ENCODE measurements at places on chromosomes 13 and 19.

- no peaks in the 10 kb centered on the region for H3K4me1 ChIP-seq
- no peak overlapping the region for H3K27ac ChIP-seq
- H3K27me3 ChIP-seq = no peaks in the 10 kb centered on the region
- no peak overlapping the region for H3K4me3 ChIP-seq
- H3K36me3 ChIP-seq = no peaks in the 10 kb centered on the region
Observed at GRCh38 chr13:76383676-76384461, 502.3 kb downstream of the KCTD12 start.

- no peaks in the 10 kb centered on the region for H3K36me3 ChIP-seq
- no peaks in the 10 kb centered on the region for H3K4me1 ChIP-seq
- no peak overlapping the region for H3K4me3 ChIP-seq
- no peak overlapping the region for H3K27ac ChIP-seq
- no peaks in the 10 kb centered on the region for H3K27me3 ChIP-seq
- no peak for DNase-seq
Observed at GRCh38 chr13:109517517-109517916, 268.9 kb downstream of the IRS2 start.

DNA sequence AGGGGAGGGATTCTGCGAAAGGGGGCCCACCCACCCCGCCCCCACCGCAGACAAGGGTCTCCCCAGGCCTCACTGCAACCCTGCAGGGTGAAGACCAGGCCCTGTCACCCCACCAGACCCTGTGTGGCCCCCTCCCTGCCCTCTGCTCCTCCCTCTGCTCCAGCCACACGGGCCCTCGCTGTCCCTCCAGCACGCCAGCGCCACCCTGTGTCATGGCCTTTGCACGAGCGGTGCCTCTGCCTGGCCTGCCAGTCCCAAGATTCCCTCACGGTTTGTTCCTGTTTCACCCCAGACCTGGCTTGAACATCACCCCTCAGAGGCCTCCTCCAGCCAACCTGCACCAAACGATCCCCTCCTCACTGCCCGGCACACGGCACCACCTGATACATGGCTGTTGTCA lies 27.3 kb downstream of the PIP5K1C start:
- no peak overlapping the region for H3K4me3 ChIP-seq
- H3K4me1 ChIP-seq = peaks cover 20% of the 10 kb centered on the region
- no peaks in the 10 kb centered on the region for H3K36me3 ChIP-seq
- H3K27me3 ChIP-seq = no peaks in the 10 kb centered on the region
- no peak for DNase-seq

GRCh38 chr13:108322206-108322824 lies 52.8 kb downstream of the TNFSF13B start:
- peak; percentile 68 for DNase-seq
- H3K27ac ChIP-seq = no peak overlapping the region
- no peaks in the 10 kb centered on the region for H3K36me3 ChIP-seq

GRCh38 chr19:8429044-8429443 lies 15.7 kb upstream of the HNRNPM start:
- no peak for DNase-seq
- H3K27me3 ChIP-seq = no peaks in the 10 kb centered on the region
- H3K4me3 ChIP-seq = no peak overlapping the region
- no peaks in the 10 kb centered on the region for H3K4me1 ChIP-seq
- peaks cover 14% of the 10 kb centered on the region for H3K36me3 ChIP-seq

DNA sequence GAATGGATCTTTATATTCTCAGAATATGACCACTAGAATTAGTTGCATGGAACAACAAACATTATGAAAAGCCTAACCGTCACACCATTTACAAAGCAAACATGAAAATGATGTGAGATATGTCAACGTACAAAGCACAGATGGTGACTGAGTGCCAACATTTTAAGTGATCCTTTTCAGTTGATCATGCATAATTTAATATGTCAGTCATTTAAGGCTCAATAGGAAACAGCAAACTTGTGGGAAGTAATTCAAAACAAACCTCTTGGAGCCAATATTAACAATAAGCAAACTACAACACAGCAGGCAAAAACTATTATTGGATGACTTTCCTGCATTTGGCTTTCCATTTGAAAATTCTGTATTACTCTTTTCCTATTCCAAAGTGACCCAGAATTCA lies 277.6 kb downstream of the SLITRK6 start:
- H3K4me3 ChIP-seq = no peak overlapping the region
- no peaks in the 10 kb centered on the region for H3K36me3 ChIP-seq

DNA sequence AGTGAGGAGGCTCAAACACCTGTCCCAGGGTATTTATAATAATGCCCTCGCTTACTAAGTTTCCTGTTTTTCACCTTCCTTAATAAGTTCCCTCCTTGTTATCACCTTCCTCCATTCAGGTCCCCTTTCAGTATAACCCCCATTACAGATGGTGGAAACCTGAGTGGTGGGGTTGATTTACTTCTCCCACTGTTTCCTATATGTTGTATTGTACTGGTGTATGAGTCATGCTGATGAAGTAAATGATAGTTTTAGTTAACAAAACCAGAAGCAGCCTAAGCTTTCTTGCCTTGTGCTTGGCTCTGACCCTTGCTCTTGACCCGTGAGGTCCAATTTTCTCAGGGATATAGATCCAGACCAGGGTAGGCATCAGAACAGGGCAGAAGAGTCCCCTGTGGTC lies 22.3 kb upstream of the TNFSF11 start:
- no peaks in the 10 kb centered on the region for H3K27me3 ChIP-seq
- no peak overlapping the region for H3K4me3 ChIP-seq
- no peaks in the 10 kb centered on the region for H3K4me1 ChIP-seq
- no peaks in the 10 kb centered on the region for H3K36me3 ChIP-seq

DNA sequence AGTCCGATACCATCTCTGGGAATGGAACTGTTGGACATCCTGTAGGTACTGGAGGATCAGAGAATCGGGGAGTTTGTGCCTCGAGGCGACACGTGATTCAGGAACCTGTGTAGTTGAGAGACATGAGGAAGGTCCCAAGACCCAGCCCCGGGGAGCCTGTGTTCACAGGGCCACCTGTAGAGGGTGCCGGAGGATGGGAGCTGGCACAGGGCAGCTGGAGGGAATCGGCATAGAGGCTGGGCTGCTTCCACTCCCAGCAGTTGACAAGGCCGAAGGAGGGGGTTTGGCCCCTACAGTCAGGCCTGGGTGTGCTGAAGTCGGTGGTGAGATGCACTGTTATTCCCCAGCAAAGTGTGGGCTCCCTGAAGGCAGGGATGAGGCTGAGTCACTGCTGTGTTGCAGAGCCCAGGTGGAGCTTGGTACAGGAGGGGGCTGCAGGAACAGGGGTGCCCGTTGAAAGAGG lies 2.5 kb upstream of the ISYNA1 start:
- H3K36me3 ChIP-seq = peaks cover 24% of the 10 kb centered on the region
- H3K27ac ChIP-seq = no peak overlapping the region
- H3K4me1 ChIP-seq = peaks cover 48% of the 10 kb centered on the region

GRCh38 chr19:41356984-41357739 lies 3.4 kb upstream of the TGFB1 start:
- peak; percentile 51 for DNase-seq
- H3K27me3 ChIP-seq = no peaks in the 10 kb centered on the region
- H3K4me3 ChIP-seq = peak overlapping the region; percentile 18
- peaks cover 61% of the 10 kb centered on the region for H3K4me1 ChIP-seq
- peak overlapping the region; percentile 69 for H3K27ac ChIP-seq

- peak overlapping the region; percentile 16 for H3K4me3 ChIP-seq
- peaks cover 15% of the 10 kb centered on the region for H3K4me1 ChIP-seq
- H3K27me3 ChIP-seq = peaks cover 6% of the 10 kb centered on the region
- no peak for DNase-seq
Observed at GRCh38 chr19:35031072-35031881, 1.0 kb downstream of the SCN1B start.

DNA sequence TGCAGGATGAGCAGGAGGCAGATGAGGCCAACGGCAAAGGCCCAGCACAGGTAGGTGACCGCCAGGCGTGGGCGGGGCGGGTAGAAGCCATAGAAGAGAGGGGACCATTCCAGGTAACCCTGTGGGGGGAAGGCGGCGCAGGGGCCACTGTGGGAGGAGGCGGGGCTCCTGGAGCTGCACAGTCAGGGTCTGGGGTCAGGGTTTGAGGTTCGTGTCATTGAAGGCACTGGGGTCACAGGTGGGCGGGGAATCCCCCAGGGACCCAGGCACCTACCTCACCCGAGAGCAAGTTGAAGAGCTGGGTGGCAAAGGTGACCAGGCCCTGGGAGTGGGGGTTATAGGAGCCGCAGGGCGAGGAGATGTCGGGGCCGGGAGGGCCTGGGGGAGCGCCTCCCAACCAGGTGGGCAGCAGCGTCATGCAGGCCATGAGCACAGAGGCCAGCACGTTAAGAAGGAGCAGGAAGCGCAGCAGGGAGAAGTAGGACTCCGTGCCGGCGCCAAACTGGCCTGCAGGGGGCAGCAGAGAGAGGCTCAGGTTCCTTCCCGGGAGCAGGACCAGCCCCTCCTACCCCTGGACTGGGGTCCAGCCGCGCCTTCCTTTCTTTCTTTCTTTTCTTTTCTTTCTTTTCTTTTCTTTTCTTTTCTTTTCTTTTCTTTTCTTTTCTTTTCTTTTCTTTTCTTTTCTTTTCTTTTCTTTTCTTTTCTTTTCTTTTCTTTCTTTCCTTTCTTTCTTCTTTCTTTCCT lies 4.6 kb downstream of the TMC4 start:
- H3K27me3 ChIP-seq = no peaks in the 10 kb centered on the region
- DNase-seq = peak; percentile 90
- no peak overlapping the region for H3K27ac ChIP-seq
- peaks cover 34% of the 10 kb centered on the region for H3K4me1 ChIP-seq
- H3K4me3 ChIP-seq = no peak overlapping the region

Measured in CD4-positive, alpha-beta T cell (primary cell).